Left lung (tissue), 14 donors: ENCODE measurements at places on chromosomes 3 and 15. TPM values are rescaled to one million over a fixed set of nuclear protein-coding genes. Genes with fewer than 3 reads are reported as not detected.

GRCh38 chr15:98599909-98600691 is 48.2 kb upstream of the IGF1R start:
- DNase-seq = peak; percentile 65

The IMPG2 gene
- 1.0 TPM for polyA plus RNA-seq

The GPR149 gene
- not detected for polyA plus RNA-seq

GRCh38 chr3:89061259-89061658 is 46.2 kb upstream of the EPHA3 start:
- no peak for DNase-seq

DNA sequence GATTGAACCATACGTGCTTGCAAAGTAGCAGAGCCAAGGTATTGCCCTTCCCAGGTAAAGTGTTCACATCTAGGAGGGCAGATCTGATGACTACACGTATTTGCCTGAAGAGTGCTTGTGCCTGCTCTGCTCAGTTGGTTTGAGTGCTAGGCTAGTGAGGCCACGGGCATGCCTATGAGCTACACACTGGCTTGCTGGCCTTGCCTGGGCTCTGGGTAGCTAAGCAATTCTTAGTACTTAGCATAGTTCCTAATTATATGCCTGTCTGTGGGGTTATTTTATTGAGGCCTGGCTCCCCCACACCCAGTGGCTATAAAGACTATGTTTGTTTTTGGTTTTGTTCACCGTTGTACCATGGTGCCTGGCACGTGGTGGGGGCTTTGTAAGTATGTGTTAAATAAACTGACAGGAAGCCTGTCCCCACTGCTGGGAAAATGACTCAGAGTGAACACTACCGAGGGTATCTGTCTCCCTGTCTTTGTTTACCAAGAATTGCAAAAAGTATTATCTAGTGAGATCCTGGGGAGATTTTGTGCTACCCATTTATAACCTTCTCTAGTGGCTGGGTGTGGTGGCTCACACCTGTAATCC is 72.1 kb upstream of the ETV5 start:
- DNase-seq = no peak

The AHSG gene
- not detected for polyA plus RNA-seq

DNA sequence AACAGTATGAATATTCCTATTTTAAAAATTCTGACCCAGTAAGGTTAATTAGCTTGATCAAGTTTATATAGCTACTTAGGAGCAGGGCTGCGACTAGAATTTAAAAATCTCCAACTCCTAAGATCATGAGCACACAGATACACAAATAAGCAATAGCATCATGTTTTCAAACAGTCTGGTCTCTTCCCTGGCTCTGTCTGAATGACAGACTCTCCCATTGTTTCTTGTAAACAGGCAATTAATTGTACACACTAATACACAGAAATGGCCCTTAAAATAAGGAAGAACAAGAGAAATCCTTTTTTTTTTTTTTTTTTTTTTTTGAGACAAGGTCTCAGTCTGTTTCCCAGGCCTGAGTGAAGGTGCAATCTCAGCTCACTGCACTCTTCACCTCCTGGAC is 1064.4 kb upstream of the CFAP20DC start:
- no peak for DNase-seq

The KCNMB3 gene
- 8.5 TPM for polyA plus RNA-seq

DNA sequence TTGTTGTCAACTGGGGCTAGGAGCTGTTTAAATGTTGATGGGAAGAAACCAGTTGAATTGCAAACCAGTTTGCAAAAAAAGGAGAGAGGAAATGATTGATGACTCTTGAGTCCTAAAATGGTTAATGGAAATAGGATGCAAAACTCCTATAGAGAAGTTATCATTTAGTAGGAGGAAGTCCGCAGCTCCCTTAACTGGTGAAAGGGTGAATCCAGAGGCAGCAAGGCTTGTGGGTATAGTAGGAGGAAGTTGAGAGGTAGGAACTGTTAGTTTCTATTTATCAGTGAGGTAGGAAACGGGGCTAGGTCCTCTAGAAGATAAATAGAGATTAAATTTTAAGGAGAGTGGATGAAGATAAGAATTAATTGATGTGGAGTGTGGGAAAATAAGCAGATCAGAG is 15.4 kb downstream of the IREB2 start:
- no peak for DNase-seq

DNA sequence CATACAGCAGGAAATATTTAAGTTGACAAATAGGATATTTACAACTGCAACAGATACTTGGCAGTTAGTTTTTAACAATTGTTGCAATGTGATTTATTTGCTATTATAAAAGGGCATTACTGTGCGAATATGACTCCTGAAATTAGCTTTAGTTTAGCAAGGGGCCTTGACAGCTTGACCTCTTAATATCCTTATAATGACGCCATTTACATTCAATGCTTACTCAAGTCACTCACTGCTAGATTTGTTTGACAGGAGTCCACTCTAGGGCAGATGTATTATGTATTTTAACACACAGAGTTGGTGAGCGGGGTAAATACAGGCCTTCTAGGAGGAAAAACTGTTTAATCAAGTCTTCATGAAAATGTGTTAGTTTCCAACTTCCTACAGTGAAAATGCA is 58.1 kb upstream of the C15orf61 start:
- peak; percentile 87 for DNase-seq

DNA sequence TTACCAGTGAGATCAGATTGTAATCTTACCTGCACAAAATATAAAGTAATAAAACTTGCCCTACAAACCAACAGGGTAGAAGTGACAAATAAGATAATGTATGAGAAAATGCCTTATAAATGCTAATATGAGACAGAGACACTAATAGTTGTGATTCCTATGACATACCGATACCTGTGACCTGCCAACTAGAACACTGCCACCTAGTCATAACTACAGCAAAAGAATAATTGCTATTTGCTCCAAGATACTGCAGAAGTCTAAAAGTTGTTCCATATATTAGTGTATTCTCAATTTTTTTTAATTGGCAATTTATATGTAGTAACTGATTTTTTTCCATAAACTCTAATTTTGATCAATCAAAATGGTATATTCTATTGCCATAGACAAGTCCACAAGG is 25.3 kb upstream of the GP5 start:
- no peak for DNase-seq
